Activated T-cell treated with anti-CD3 and anti-CD28 coated beads, Interleukin-2, amount 50 U/mL, for 48 hours (primary cell): ENCODE measurements at places on chromosomes 13 and 19.

DNA sequence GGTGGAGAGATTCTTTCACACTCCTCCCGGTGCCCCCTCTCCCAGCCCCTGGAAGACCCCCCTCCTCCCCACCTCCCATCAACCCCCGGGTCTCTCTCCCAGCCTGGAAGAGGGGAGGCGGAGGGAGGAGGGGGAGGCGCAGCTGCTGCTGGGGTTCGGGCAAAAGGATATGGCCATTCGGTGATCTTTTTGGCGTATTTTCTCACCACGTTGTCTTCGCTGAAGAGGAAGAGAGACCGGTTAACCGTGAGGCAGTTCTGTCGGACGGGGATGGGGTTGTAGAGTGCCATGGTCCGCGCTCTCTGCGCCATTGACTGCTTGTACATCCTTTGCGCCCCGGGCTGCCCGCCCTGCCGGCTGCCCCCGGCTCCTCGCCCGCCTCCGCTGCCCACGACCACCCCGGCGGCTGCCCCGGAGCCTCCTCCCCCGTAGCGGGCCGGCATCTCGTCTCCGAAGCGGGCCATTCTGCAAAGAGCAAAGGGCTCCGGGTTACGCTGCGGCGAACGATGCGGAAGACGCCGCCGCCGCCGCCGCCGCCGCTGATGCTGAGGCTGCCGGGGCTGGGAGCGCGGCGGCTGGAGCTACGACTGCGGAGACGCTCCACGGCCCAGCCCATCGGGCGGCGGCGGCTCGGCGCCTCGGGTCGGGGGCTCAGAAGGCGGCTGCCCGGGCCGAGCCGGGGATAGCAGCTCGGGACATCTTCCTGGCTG, 363 bp downstream of the CACNA1A start:
- peak; percentile 30 for DNase-seq

DNA sequence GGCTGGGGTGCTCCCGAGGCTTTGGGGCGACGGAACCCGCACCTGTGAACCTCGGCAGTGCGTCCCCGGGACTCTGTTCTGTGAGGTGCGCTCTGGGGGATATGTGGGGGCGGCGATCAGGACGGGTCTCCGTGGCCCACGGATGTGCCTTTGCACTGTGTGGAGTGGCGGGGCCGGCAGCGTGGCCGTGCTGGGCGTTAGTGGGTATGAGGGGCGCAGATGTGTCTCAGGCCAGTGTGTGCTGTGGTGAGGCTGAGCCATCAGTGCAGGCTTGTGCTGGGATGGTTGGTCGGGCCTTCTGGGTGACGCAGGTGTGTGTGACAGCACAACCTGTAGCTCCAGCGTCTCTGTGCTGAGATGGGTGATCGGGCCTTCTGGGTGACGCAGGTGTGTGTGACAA, 16.9 kb downstream of the ZNF331 start:
- DNase-seq: no peak

DNA sequence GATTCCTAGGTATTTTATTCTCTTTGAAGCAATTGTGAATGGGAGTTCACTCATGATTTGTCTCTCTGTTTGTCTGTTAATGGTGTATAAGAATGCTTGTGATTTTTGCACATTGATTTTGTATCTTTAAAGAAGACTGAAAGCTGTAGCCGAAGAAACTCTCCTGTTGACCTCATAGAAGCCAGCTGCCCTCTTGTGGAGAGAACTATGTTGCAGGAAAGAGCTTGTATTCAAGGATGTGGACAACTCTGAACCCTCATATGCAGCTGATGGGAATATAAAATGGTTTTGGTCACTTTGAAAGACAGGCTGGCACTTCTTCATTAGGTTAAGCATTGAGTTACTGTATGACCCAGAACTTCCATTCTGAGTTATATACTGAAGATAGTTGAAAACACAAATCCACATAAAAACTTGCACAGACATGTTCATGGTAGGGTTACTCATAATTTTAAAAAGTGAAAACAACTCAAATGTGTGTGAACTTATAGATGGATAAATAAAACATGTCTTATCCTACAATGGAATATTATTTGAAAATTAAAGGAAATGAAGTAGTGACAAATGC, 65.8 kb upstream of the SLITRK6 start:
- DNase-seq: no peak

DNA sequence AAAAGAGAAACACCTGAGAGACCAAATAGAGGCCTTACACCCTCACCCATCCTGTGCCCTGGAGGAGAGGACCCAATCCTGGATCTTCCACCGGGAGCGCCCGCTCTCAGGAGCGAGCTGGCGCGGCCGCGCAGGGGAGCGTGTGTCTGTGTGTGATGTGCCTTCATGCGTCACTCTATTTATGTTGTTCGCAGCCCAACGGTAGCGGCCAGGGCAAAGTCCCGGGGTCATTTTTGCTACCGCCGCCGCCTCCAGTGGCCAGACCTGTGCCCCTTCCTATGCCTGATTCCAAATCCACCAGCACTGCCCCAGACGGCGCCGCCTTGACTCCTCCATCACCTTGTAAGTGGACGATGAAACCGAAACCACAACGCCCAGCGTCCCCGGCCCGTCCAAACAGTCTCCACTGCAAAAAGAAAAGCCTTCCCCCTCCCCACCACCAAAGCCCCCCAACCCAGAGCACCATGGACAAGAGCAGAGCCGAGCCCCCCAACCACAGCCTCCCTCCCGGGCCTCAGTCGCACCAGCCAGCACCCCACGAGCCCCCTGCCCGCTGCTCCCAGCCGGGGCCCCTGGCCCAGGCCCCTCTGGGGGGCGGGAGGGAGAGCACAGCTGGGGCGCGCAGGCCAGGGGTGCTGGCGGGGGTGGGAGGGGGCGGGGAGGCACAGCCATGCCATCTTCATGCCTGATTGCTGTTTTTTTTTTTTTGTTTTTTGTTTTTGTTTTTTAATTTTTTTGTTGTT, 14.7 kb downstream of the LYL1 start:
- DNase-seq: no peak

DNA sequence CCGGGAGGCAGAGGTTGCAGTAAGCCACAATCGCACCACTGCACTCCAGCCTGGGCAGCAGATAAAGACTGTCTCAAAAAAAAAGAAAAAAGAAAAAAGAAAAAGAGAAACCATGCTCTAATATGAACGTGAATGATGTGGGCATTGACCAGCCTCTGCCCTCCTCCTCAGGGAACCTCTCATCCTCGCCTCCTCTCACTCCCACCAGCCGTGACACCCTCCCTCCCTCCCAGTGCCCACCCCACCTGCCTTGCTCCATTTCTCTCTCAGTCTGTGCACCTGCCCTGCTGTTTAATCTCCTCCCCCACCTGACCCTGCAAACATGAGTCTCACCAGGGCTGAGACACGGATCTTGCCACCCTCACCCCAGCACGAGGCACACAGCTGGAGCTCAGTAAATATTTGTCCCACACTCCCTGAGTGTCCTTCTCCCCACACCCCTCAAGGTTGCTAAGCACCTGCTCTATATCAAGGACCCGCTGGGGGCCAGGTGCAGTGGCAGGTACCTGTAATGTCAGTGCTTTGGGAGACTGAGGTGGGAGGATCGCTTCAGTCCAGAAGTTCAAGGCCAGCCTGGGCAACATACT, 7.5 kb upstream of the BCAT2 start:
- no peak for DNase-seq

GRCh38 chr19:50718255-50719118, 1.1 kb downstream of the SHANK1 start:
- no peak for DNase-seq

GRCh38 chr19:33453265-33453664, 68.3 kb downstream of the PEPD start:
- DNase-seq: no peak

DNA sequence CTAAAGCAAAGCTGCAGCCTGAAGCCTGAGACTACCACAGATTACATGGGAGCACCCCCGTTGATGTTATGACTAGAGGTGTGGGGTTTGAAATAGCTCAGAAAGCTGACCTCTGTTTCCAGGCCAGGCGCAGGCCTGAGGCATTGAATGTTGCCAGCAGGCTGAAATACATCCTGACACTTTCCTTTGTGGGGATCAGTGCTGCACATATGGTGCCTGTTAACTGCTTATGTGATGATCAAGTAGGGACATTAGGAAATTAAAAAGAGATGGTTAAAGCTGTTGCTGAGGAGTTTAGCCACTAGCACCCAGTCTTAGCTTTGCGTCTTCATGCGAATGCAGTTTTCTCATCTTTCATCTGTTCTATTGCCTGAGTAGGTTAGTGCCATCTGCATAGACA, 83.2 kb downstream of the CCNA1 start:
- DNase-seq: no peak

DNA sequence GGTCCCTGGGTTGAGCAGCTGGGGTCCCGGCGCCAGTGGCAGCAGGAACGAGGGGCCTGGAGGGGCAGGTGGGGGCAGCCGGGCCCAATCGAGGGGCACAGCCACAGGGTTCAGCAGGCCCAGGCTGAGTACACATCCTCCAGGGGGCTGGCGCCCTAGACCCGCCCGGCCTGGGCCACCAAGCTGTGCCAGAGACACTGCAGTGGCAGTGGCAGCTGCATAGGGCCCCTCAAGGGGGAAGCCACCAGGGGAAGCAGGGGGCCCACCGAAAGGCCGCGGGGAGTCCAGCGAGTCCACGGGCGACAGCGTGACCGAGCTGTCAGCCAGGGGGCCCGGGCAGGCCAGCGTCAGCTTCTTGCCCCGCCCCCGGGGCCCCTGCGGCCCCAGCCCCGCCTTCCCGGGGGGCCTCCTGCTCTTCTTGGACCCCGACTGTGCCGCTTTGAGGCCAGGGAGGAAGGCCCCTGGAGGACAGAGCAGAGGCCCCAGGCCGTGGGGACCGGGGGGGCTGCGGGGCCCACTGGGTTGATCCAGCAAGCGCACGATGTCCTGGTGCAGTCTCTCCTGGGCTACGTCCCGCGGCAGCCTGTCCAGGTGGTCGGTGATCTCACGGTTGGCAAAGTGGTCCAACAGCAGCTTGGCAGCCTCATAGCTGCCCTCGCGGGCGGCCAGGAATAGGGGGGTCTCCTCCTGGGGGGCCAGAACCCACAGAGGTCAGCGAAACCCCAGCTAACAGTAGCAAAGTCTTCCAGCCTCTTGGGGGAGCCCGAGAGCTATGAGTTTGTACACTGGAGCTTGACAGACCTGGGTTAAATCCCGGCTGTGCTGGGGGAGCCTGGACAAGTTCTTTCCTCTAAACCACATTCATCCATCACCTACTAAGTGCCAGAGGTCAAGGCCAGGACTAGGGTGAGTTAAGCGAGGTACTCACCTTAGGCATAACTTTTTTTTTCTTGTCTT, 39.5 kb downstream of the NOTCH3 start:
- no peak for DNase-seq

GRCh38 chr19:36113425-36113824, 1.2 kb downstream of the POLR2I start:
- DNase-seq: no peak

- peak; percentile 68 for DNase-seq
Observed at GRCh38 chr19:47305309-47305751, 4.3 kb upstream of the C5AR1 start.

DNA sequence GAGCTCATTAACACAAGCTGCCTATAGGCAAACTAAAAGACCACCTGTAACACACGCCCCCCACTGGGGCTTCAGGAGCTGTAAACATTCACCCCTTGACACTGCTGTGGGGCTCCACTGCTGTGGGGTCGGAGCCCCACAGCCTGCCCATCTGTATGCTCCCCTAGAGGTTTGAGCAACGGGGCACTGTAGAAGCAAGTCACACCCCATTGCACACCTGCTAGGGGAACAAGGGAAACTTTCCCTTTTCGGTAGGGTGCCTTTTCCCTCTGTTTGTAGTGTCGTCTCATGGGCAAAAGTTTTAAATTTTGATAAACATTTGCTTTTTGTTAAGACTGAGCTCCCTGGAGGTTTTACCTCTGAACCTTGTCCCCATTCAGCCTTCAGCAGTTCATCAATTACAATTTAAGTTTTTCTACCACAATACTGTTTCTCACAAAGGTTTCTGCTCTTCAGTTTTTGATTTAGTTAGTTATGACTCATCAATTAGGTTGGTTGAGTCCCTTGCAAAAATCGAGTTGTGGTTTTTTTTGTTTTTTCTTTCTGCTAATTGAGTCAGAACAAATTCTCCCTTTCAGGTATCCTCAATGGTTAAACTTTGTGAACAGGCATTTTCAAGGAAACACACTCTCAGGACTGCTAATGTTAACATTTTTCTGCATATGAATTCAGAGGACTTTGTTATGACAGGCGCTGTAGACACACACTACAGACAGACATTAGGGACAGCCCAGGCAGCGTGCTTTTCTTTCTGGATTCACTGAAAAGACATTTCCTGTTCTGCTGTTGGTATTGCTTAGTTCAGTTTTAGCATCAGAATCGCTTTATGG, 35.1 kb downstream of the ZNF433 start:
- peak; percentile 32 for DNase-seq

- DNase-seq: no peak
Observed at GRCh38 chr13:65940720-65941119, 1289.4 kb downstream of the PCDH9 start.

GRCh38 chr13:109231888-109232287, 554.5 kb downstream of the IRS2 start:
- DNase-seq: no peak

GRCh38 chr13:104691767-104692467, 1625.7 kb upstream of the SLC10A2 start:
- DNase-seq: no peak

GRCh38 chr13:113954046-113954835, 19.6 kb downstream of the C13orf46 start:
- no peak for DNase-seq

GRCh38 chr19:46471811-46472543, 614 bp upstream of the PNMA8A start:
- no peak for DNase-seq

- DNase-seq: no peak
Observed at GRCh38 chr13:101178406-101178805, 237.9 kb downstream of the NALCN start.

- no peak for DNase-seq
Observed at GRCh38 chr19:42170715-42171114, 38.5 kb upstream of the POU2F2 start.

DNA sequence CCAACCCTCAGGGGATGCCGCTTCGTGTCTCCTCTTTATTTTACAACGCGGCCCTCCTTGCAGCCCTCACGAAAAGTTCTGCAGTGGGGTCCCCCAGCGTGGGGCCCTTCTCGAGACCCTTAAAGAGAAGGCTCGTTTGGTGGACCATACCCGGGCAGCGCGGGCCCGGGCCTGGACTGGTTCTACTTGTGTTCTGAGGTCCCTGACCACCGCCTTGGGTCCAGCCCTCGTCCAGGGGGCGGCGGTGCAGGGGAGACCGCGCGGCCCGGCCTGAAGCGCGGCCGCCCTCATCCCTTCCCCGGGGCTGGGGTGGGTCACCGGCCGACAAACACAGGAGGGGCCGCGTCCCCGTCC, 400 bp upstream of the SERP2 start:
- DNase-seq: no peak

- no peak for DNase-seq
Observed at GRCh38 chr13:73268306-73268705, 209.5 kb downstream of the KLF5 start.
